ENCODE measurements at places on chromosomes 2 and 18.

DNA sequence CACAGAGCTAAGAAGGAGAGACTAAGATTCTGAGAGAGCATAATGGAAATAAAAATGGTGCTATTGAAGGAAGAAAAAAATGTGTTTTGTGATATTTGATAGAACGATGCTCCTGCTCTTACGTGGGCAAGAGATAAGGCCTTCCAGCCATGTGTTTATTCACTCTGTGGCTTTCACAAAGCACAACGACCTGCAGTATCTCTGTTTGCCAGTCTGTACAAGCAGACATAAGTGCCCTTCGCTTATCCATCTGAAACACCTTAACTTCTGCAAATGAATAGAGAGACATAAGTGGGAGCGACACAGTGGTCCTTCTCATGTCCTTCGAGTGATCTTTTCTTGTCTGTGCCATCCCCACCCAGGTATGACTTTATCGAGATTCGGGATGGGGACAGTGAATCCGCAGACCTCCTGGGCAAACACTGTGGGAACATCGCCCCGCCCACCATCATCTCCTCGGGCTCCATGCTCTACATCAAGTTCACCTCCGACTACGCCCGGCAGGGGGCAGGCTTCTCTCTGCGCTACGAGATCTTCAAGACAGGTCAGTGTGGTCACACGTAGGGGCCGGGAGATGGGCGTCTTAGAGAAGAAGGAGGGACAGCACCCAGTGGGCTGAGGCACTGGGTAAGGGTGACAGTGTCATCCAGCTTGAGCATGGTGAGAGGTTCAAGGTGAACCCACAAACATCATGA is 33.7 kb downstream of the NRP2 start:
- no peak for DNase-seq

- no peak for DNase-seq
These were observed 1082.6 kb upstream of the CELF4 start for GRCh38 chr18:38648179-38648578.

DNA sequence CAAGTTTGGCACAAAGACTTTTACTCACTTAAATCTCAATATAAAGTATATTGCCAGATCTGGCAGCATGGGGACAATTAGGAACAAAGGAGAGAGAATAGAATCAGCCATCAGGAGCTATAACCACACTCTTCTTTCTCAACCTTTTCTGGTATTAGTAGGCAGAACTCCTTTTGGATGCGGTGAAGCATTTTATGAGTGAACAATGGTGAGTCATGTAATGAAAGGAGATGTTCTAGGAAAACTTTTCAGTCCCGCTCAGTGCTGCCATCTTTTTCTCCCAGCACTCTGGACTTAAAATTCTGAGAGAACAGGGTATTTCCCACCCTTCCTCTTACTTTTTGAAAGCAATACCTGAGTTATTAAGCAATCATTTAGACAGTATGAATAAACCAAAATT is 32.2 kb downstream of the PLEKHA3 start:
- DNase-seq = no peak

DNA sequence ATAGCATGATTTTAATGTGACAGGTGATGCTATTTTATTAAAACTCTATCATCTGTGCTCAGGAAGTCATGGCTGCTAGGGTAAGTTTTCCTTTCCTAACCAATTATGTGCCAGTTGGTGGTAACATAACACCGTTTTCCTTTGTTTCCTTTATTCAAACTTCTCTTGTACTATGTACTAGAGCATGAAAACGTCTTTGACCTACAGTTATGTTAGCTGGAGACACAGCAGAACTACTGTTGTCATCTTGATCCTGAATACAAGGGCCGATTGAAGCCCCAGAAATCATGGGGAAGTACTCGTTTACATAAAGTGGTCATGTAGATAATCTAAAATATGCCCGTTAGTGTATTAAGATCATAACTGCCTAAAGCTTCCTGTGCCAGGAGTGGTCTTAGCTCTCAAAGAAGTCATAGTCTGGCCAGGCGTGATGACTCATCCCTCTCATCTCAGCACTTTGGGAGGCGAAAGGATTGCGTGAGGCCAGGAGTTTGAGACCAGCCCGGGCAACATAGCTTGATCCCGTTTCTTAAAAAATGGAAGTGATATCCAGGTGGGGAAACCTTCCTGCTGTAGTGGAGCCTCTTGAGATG is 20.5 kb downstream of the NEDD4L start:
- DNase-seq = no peak

DNA sequence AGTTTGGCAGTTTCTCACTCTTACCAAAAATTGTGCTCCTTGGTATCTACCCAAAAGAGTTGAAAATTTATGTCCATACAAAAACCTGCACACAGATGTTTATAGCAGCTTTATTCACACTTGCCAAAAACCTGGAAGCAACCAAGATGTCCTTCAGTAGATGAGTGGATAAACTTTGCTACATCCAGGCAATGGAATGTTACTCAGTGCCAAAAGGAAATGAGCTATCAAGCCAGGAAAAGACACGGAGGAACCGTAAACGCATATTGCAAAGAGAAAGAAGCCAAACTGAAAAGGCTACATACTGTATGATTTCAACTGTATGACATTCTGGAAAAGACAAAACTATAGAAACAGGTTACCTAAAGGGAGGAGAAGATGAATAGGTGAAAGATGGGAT is 36.1 kb downstream of the TMEM163 start:
- DNase-seq = no peak

All from activated CD8-positive, alpha-beta memory T cell treated with anti-CD3 and anti-CD28 coated beads for 24 hours (primary cell).